Small intestine (tissue), 16 donors: ENCODE measurements at places on chromosomes 11 and 22. TPM values are rescaled to one million over a fixed set of nuclear protein-coding genes. Genes with fewer than 3 reads are reported as not detected.

FOLR2 gene
- polyA plus RNA-seq: 10.5 TPM

KRTAP5-1 gene
- not detected for polyA plus RNA-seq

UCP3 gene
- 1.3 TPM for polyA plus RNA-seq

FLRT1 gene
- not detected for polyA plus RNA-seq

APOBEC3H gene
- polyA plus RNA-seq: not detected

LRRC56 gene
- polyA plus RNA-seq: 0.89 TPM

GPHA2 gene
- polyA plus RNA-seq: not detected

ELF5 gene
- not detected for polyA plus RNA-seq

SULT4A1 gene
- polyA plus RNA-seq: 0.53 TPM

F2 gene
- not detected for polyA plus RNA-seq

ADORA2A gene
- polyA plus RNA-seq: 1.9 TPM

PKNOX2 gene
- 1.2 TPM for polyA plus RNA-seq

SLC36A4 gene
- 4.9 TPM for polyA plus RNA-seq

C11orf16 gene
- not detected for polyA plus RNA-seq

GLYAT gene
- not detected for polyA plus RNA-seq

NLRP10 gene
- not detected for polyA plus RNA-seq

PARVG gene
- 1.1 TPM for polyA plus RNA-seq

RSF1 gene
- 9.8 TPM for polyA plus RNA-seq

MOV10L1 gene
- polyA plus RNA-seq: not detected

PHOX2A gene
- polyA plus RNA-seq: 3.3 TPM

SLC25A18 gene
- polyA plus RNA-seq: not detected

GALNT18 gene
- polyA plus RNA-seq: 18.9 TPM

OR52I2 gene
- polyA plus RNA-seq: 0.04 TPM

TMEM191C gene
- 6.0 TPM for polyA plus RNA-seq

GGA1 gene
- 67.5 TPM for polyA plus RNA-seq

GNAZ gene
- polyA plus RNA-seq: 3.6 TPM

NEFH gene
- polyA plus RNA-seq: 4.7 TPM

SMC1B gene
- polyA plus RNA-seq: 0.35 TPM

PGR gene
- not detected for polyA plus RNA-seq

TSGA10IP gene
- not detected for polyA plus RNA-seq

RFPL2 gene
- polyA plus RNA-seq: not detected

TTC36 gene
- 91.3 TPM for polyA plus RNA-seq

TMPRSS4 gene
- polyA plus RNA-seq: 59.4 TPM

TIRAP gene
- polyA plus RNA-seq: 8.6 TPM

OR51I1 gene
- not detected for polyA plus RNA-seq

NAALAD2 gene
- 5.5 TPM for polyA plus RNA-seq
